Activated CD4-positive, alpha-beta T cell treated with anti-CD3 and anti-CD28 coated beads for 36 hours (primary cell): ENCODE measurements at places on chromosomes 4 and X. TPM values are rescaled to one million over a fixed set of nuclear protein-coding genes. Genes with fewer than 3 reads are reported as not detected.

DNA sequence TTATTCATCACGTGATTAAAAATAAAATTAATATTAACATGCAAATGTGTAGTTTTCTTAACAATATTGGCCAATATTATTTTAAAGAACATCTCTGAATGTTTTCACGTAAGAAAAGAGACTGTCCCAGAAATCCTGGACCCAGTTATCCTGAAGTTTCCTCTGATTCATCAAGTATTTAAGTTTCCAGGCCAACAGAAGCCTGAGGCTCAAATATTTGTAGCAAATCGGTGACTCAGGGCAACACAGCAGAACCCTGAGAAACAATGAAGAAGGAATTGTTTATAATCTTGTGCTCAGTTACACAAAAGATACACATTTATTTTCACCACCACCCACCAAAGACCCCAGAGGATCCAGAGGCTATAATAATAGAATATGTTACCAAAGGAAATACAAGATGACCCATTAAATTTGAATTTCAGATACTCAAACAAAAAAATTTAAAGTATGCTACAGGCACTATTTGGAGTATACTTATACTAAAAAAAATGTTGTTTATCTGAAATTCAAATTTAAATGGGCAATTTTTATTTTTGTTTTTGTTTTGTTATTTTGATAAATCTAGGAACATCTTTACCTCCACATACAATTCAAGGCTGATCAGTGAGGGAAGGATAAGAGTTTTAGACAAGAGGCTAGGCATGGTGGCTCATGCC is 33.9 kb upstream of the SLC7A11 start:
- H3K4me1 ChIP-seq: no peaks in the 10 kb centered on the region
- H3K4me3 ChIP-seq: no peak overlapping the region
- H3K27me3 ChIP-seq: peaks cover 2% of the 10 kb centered on the region
- DNase-seq: no peak

DNA sequence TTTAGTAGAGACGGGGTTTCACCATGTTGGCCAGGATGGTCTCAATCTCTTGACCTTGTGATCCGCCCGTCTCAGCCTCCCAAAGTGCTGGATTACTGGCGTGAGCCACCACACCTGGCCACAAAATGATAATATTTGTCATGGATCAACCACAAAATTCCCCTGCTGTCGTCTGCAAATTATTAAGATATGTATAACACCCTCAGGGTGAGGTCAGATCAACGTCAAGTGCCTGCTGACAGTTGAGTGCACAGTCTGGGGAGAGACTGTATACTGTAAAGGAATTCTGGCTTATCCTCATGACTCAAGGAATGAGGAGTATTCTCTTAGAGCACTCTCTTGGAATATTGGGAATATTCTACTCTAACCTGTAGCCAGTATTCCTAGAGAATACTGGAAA is 11.2 kb downstream of the EPGN start:
- H3K4me3 ChIP-seq: no peak overlapping the region
- H3K27me3 ChIP-seq: peaks cover 2% of the 10 kb centered on the region
- H3K36me3 ChIP-seq: no peaks in the 10 kb centered on the region
- no peak for DNase-seq
- peaks cover 5% of the 10 kb centered on the region for H3K4me1 ChIP-seq

DNA sequence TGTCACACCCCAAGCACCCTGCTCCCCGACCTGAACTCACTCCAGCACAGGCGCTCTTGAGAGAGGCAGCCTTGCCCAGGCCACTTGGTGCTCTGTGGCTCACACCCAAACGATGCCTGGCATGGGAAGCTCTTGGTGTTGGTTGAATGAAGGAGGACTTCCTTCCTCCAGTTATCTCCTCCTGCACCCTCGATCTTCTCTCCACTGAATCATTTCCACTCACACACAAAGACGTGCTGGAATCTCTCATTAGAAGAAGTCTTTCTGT is 90.5 kb upstream of the TRIM2 start:
- H3K27me3 ChIP-seq: no peaks in the 10 kb centered on the region
- no peak overlapping the region for H3K27ac ChIP-seq
- H3K36me3 ChIP-seq: no peaks in the 10 kb centered on the region
- DNase-seq: peak; percentile 32
- H3K4me1 ChIP-seq: peaks cover 2% of the 10 kb centered on the region

DNA sequence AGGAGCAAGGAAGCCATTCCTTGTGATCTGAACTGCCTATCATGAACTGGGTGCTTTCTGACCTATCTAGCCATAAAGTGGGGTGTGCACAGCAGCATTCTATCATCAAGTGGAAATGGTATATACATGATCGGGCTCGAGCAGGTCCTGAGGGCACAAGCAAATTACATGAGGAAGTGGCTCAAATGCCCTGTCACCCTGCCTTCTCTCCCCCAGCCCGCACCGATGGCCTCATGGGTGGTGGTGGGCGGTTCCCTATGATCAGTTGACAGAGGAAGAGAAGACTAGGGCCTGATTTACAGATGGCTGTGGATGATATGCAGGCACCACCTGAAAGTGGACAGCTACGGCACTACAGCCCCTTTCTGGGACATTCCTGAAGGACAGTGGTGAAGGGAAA is 46.3 kb upstream of the BCLAF3 start:
- H3K27me3 ChIP-seq: no peaks in the 10 kb centered on the region
- H3K4me3 ChIP-seq: no peak overlapping the region
- H3K4me1 ChIP-seq: no peaks in the 10 kb centered on the region
- no peak for DNase-seq

DNA sequence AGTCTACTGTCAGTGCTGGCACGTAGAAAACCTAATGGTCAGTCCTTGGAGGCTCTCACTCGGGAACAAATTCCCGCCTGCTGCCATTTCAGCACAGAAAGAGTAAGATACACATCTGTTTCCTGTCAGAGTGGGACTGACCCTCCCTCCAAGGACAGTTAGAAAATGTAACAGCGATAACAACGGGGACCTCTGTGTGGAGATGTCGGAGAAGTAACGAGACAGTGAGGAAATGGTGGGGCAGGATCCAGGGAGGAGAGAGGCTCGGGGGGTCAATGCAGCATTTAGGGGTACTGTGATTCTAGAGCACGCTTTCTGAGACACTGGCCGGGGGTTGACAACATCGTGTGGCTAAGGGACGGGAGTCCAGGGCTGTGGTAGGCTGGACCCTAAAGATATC is 36.0 kb upstream of the SORCS2 start:
- no peaks in the 10 kb centered on the region for H3K4me1 ChIP-seq
- H3K27me3 ChIP-seq: peaks cover 11% of the 10 kb centered on the region
- no peak for DNase-seq
- no peak overlapping the region for H3K27ac ChIP-seq
- H3K4me3 ChIP-seq: no peak overlapping the region

- H3K4me1 ChIP-seq: no peaks in the 10 kb centered on the region
- H3K36me3 ChIP-seq: no peaks in the 10 kb centered on the region
- H3K4me3 ChIP-seq: no peak overlapping the region
- H3K27ac ChIP-seq: no peak overlapping the region
- DNase-seq: no peak
- H3K27me3 ChIP-seq: no peaks in the 10 kb centered on the region
Observed at GRCh38 chr4:46277165-46277951, 112.6 kb downstream of the GABRA2 start.

GRCh38 chr4:100093091-100093866 is 97.0 kb downstream of the DDIT4L start:
- H3K4me3 ChIP-seq: peak overlapping the region; percentile 33
- peaks cover 56% of the 10 kb centered on the region for H3K4me1 ChIP-seq
- H3K27ac ChIP-seq: peak overlapping the region; percentile 94
- DNase-seq: peak; percentile 94
- peaks cover 1% of the 10 kb centered on the region for H3K27me3 ChIP-seq

DNA sequence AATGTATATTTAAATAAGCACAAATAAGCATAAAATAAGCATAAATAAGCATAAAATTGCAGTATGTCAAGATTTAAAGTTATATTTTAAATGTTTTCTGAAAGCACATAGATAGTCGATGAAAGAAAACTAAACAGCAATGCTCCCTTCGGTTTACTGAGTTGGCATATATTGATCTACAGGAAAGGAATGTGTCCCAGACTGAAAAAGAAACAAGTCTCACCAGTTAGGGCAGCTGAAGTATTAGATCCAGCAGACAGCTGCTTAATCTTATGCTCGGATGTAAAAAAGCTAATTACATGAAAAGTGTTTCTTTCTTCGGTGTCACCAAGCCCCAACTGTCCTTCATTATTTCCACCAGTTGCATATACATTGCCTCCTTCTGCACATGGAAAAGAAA is 8.7 kb downstream of the RPGR start:
- no peak overlapping the region for H3K4me3 ChIP-seq
- H3K36me3 ChIP-seq: peaks cover 7% of the 10 kb centered on the region
- no peaks in the 10 kb centered on the region for H3K27me3 ChIP-seq
- no peak for DNase-seq
- H3K4me1 ChIP-seq: no peaks in the 10 kb centered on the region

DNA sequence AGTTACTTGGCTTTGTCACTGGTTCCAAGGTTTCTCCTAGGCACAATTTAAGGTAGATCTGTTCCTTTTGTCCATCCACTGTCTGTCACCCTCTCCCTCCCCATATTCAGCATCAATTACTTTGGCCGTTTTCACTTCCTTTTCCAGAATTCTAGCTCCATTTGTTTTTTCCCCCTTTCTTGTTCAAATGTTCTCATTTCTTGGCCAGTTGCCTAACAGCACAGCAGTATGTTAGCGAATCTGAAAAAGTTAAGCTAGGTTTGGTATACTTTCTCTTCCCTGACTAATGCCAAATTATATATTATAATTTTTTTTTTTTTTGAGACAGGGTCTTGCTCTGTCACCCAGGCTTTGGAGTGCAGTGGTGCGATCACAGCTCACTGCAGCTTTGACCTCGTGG is 409.1 kb upstream of the TEX13C start:
- no peaks in the 10 kb centered on the region for H3K4me1 ChIP-seq
- H3K4me3 ChIP-seq: no peak overlapping the region
- no peaks in the 10 kb centered on the region for H3K36me3 ChIP-seq
- H3K27ac ChIP-seq: no peak overlapping the region
- no peaks in the 10 kb centered on the region for H3K27me3 ChIP-seq
- no peak for DNase-seq

GRCh38 chrX:39755143-39756032 is 342.4 kb downstream of the BCOR start:
- no peak overlapping the region for H3K27ac ChIP-seq
- no peaks in the 10 kb centered on the region for H3K36me3 ChIP-seq
- peaks cover 6% of the 10 kb centered on the region for H3K4me1 ChIP-seq
- DNase-seq: no peak
- no peaks in the 10 kb centered on the region for H3K27me3 ChIP-seq
- H3K4me3 ChIP-seq: no peak overlapping the region

GRCh38 chr4:3404546-3404945 is 37.2 kb upstream of the HGFAC start:
- no peaks in the 10 kb centered on the region for H3K36me3 ChIP-seq
- H3K27ac ChIP-seq: no peak overlapping the region
- no peak overlapping the region for H3K4me3 ChIP-seq

DNA sequence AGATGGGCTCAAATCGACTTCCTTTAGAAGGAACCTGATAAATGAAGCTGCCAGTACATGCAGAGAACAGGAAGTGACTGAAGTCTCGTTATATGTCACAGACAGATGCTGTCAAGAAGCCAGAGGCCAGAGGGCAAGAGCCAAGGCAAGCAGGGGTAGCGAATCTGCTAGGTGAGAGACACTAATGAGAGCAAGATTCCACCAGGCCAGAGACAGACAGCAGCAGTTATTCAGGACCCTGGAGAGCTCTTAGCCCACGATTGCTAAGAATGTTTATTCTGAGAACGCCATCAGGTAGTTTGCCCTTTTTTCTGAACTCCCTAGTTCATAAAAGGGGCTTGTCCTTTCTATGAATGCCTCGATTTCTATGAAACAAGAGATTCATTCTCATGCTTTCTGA is 73.7 kb downstream of the BEND2 start:
- H3K4me3 ChIP-seq: no peak overlapping the region
- H3K27me3 ChIP-seq: peaks cover 6% of the 10 kb centered on the region
- H3K36me3 ChIP-seq: no peaks in the 10 kb centered on the region
- no peak overlapping the region for H3K27ac ChIP-seq
- H3K4me1 ChIP-seq: no peaks in the 10 kb centered on the region

DNA sequence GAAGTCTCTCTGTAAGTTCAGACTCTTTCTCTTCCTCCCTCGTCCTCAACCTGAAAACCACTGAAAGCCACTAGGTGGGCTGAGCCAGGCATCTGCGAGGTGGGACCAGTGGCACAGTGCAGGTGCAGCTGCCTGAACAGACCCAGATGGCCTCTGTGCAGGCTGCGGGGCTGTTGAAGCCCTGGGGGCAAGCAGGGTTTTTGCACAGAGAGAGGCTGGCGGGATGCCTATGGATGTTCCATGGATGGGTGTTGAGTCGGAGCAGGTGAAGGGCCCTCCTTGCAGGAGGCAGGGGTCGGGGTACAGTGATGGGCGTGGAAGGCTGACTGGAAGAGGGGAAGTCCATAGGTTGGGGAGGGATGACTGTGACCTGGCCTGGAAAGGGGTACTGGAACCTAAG is 350.2 kb upstream of the FAT1 start:
- H3K36me3 ChIP-seq: no peaks in the 10 kb centered on the region
- H3K27ac ChIP-seq: no peak overlapping the region
- DNase-seq: no peak
- no peak overlapping the region for H3K4me3 ChIP-seq
- H3K27me3 ChIP-seq: no peaks in the 10 kb centered on the region

The TKTL1 gene
- not detected for total RNA-seq

The SLITRK4 gene
- not detected for total RNA-seq

The GJB1 gene
- total RNA-seq: not detected

The CXCL11 gene
- 0.14 TPM for total RNA-seq

The SLC25A53 gene
- total RNA-seq: 5.1 TPM

The P2RY4 gene
- total RNA-seq: 0.23 TPM

The FGFBP1 gene
- not detected for total RNA-seq

The P2RY10 gene
- total RNA-seq: 30.4 TPM
